T47D (cell line): ENCODE measurements at places on chromosomes 12 and 14.

- DNase-seq: no peak
Measured at GRCh38 chr12:84136862-84137367, 775.7 kb downstream of the SLC6A15 start.

- DNase-seq: no peak
Measured at GRCh38 chr12:14910090-14910915, 24.6 kb upstream of the MGP start.

- no peak for DNase-seq
Measured at GRCh38 chr12:64740646-64741045, 18.6 kb downstream of the GNS start.

DNA sequence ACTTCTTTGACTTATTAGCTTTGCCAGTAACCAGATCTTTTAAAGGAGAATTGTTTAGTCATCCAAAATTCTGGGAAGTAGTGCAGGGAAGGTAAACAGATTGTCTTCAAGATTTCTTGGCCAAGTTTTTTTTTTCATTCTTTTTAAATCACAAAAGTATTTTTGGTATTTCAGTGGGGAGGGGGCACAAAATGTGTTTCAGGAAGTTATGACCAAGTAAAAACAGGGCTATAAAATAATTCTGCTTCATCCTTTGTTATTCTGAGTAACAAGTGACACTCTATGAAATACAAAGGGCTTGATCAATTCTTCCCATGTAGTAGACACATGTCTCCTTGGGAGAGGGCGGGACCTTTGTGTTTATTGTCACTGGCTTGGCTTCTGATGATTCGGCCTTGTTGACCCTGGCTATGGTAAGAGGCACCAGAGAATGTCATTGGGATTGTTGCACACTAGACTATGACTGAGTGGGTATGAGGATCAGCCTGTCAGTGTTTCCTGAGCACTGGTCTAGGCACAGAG is 55.4 kb downstream of the SUSD6 start:
- DNase-seq: no peak

DNA sequence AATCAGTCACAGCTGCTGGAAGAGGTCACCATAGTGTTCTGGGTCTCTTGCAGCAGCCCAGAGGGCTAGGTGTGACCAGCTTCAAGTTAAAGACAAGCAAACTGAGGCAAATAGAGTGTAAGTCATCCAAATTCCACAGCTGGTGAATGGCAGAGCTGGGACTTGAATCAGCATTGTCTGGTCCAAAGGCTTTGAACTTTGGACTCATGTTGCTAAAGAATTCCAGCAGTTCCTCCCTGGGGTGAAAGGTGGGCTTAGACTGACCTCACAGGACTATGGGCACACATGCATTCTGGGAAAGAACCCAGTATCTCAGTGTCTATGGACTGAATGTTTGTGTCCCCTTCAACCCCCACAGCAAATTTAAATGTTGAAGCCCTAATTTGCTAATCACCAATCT is 54.8 kb downstream of the TUNAR start:
- DNase-seq: no peak

DNA sequence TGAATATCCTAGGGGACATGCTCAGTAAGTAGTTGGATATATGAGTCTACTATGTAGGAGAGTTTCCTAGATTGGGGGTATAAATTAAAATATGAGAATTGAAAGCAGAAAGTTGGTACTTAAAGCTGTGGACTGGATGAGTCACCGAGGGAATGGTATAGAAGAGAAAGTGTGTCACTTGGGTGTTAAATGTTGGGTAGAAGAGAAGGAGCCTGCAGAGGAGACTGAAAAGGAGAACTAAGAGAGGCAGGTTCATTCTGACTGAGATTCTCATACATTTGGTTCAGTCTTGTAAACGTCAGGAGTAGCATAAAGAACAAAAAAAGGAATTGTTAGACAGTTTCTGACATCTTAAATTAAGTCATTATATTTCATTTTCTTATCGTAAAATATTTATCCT is 19.9 kb downstream of the LRRC9 start:
- no peak for DNase-seq

- DNase-seq: no peak
Measured at GRCh38 chr14:22521449-22522239, 67.4 kb downstream of the DAD1 start.

- DNase-seq: no peak
Measured at GRCh38 chr14:67360470-67361206, 510 bp downstream of the EIF2S1 start.

- DNase-seq: no peak
Measured at GRCh38 chr12:52200086-52200780, 8.4 kb upstream of the KRT80 start.

- DNase-seq: no peak
Measured at GRCh38 chr12:120940006-120940405, 35.8 kb upstream of the SPPL3 start.

DNA sequence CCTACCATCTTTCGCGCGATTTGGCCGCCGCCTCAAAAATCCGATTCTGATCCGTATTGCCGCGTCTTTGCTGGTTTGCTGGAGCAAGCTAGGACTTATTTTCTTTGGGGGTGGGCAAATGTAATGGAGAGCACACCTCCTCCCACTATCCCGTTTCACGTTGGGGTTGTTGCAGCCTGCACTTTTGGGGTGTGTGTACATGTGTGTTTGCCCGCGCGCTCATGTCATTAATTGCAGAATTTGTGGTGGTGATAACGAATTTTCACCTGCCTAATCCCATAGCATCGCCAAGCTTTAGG is 657 bp downstream of the METAP2 start:
- no peak for DNase-seq

- no peak for DNase-seq
Measured at GRCh38 chr14:71399057-71399487, 491.8 kb downstream of the PCNX1 start.

DNA sequence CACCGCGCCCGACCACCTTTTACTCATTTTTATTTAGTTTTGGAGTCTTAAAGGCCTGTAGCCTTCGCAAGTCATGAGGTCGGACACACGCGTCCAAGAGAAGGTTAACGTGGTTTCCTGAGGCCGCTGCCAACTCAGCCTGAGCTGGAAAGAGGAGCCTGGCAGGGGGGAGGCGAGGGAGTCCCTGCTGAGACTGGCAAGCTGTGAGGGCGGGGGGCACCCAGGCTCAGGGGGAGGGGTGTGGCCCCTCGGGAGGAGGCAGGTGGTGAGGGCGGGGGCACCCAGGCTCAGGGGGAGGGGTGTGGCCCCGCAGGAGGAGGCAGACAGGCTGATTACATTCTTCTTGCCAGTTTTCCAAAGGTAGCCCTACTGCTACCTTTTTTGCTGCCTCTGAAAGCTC is 143.2 kb downstream of the PIWIL1 start:
- DNase-seq: no peak

DNA sequence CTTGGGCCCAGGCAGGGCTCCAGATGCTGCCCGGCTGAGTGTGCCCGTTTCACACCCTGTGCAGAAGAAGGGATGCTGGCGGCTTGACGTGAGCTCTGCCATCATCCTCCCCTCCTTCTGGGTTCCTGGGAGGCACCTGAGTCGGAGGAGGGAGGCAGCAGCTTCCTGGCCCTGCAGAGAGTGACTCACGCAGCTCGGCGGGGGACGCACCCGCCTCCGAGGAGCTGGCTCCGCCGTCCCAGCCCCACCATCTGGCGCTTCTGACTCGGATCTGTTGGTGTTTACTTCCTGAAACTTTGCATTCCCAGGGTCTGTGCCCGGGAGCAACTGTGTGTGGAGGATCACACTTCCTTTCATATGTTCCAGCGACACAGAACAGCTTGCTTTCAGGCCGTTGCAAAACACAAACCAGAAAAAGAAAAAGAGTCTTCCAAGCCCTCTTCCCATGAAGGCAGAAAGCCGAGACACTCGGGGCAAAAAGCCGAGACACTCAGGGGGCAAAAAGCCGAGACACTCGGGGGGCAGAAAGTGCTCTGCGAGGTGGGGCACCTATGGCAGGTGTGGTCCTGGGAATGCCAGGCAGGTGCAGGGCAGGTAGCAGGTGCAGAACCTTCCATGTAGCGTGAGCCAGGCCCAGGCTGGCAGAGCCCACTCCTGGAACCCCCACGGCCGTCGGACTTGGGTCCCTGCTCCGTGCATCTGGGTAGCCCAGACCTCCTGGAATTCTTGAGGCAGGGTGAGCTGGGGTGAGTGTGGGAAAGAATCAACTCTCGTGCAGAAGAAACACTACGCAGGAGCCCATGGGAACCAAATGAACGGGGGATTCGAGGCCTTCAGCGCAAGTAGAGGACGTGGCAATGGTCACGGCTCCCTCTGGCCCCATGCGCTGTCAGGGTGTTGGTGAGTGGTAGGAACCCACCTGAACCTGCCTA is 27.6 kb upstream of the GALNT9 start:
- no peak for DNase-seq

GRCh38 chr12:25752710-25753309 is 199.7 kb upstream of the LMNTD1 start:
- DNase-seq: no peak

DNA sequence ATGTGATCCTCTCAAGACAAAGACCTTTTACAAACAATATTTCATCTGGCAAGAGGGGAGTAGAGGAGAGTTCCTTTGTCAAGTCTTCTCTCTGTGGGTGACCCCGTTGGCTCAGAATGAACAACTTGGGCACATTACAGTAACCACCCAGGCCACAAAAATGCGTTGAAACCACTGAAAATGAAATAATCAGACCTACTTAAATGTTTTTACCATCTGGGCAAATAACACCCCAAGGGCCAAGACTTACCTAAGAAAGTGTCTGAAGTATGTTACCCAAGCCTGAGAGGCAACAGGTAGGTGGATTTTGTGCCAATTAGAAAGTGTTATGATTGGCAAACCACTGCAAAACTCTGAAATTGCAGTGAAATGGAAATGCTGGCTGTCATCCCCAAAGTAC is 1.3 kb downstream of the TC2N start:
- DNase-seq: no peak

DNA sequence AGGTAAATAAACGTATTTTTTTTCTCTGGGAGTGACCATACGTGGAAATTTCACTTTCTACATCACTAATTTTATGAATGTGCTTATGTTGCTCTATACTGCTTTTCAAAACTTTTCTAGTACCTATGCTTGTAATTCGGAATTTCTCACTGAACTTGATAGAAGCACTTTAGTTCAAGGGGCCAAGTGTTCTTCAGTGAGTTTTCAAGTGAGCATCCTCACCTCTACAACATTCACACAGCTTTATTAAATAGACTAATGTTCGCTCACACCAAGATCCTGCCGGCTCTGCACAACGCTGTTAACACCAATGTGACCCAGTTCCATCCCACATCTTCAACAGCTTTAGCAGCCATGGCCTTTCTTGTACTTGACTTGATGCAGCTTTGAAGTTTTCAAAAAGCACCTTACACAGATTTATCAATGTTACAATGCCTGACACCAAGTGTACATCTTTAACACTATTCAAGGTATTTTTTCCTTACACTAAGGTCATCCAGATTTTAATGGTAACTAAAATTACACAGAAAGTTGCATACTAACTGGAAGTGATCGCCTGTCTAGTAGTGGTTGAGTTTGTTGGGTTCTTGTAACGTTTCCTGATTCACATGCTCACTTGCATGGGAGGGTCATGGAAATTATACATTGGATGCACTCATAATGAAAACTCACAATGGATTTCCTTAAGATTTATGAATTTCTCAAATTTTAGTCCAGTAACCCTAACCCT is 4.5 kb downstream of the UBC start:
- DNase-seq: peak; percentile 63

DNA sequence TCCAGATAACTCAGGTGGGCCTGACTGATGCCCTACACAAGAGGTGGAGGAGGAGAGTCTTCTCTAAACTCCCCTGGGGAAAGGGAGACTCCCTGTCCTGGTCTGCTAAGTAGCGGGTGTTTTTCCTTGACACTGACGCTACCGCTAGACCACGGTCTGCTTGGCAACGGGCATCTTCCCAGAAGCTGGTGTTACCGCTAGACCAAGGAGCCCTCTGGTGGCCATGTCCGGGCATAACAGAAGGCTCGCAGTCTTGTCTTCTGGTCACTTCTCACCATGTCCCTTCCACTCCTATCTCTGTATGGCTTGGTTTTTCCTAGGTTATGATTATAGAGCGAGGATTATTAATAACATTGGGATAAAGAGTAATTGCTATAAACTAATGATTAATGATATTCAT is 965.5 kb downstream of the TMEM121 start:
- no peak for DNase-seq

- DNase-seq: no peak
Measured at GRCh38 chr12:113852695-113853490, 113.2 kb downstream of the RBM19 start.

DNA sequence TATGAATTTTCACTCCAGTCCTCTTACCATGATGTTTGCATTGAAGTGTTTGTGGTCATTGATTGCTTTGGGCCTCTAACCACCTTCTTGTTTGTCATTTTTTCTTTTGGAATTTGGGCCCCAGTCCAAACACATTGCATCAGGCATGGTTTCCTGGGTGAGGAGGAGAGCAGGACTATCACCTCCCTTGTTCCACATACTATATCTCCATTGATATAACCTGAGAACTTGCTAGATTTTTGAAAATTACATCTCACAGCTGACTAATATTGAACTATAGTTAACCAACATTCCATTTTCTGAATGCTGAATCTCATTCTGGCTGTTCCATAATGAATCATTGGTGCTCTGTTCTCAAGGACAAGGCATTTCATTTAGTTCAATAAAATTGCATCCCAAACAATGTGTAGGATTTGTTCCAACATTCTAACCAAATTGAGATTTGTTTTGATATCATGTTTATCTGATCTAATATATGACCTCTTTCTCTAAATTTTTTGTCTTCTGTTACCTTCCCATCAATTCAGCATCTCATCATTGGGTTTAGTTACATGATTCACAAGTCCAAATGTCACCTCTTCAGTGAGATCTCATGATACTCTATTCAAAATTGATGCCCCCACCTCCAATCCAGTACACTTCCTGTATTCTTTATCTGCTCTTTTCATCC is 329.0 kb downstream of the ZFP36L1 start:
- DNase-seq: peak; percentile 95

DNA sequence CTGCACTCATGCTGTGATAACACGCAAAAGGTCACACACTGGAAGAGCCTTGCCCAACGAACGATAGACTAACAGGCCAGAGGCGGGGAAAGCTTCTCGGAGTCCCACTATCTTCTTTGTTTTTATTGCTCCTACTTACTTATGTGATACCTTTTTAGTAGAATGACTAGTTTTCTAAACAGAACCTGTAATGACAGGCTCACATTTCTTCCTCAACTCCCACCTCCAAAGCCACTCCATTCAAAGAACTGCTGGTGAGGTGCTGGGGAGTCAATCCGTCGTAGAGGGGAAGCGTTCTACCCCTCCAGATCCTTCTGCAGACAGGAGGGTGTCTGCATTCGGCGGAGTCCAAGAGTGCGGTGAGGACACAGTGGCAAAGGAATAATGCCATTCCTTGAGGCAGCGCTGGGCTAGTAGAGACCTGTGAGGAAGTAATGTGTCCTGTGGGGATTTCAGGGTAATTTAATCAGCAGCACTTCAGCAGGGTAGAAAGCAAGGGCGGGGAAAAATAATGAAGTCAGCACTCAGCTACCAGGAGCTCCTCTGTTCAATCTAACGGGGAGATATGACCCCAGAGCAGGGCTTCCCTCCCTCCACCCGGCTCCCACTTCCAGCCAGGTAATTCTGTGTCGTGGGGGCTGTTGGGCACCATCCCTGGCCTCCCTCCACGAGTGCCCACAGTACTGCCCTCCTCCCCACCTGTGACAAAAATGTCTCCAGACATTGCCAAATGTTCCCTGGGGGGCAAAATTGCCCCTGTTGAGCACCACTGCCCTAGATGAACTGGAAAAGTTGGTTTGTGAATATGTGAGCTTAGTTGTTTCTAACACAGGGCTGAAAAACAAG is 25.2 kb downstream of the SPRING1 start:
- no peak for DNase-seq

GRCh38 chr12:104056419-104056972 is 6.5 kb upstream of the GLT8D2 start:
- DNase-seq: no peak
